Hippocampal formation (tissue), 2 donors: ENCODE measurements at places on chromosomes 4 and X.

DNA sequence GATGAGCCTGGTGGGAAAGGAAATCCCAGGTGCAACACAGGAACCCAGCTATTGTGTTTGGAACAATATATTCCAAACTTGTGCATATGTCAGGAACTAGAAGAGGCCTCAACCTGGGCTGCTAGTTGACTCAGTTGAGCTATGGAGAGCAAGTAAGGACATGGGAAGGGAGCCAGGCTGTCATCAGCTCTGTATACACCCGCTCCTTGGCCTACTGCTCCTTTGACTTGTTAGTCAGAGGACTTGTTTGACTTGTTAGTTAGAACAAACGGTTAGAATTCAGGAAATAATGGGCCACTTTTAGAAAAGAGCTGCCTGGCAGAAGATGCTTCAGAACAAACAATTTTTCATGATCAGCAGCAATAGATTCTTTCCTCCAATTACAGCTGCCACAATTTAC, 76.4 kb downstream of the CBLL2 start:
- DNase-seq, result no peak

DNA sequence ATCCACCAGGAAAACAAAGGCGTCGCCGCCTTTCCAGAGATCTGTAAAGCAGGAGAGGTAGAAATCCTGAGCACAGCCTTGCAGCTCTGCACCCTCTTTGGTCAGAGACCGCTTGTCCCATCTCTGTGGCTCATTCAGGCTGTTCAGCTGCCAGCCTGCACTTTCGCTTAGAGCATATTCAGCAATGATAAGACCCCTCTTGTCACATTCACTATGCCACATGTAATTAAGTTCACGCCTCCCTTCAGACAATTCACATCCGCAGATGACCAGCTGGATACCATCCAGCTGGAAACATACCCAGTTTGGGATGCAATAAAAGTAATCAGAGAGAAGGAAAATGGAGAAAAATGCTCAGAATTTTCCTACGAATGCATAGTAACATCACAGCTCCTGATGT, 335.4 kb downstream of the UNC5C start:
- DNase-seq, result no peak

DNA sequence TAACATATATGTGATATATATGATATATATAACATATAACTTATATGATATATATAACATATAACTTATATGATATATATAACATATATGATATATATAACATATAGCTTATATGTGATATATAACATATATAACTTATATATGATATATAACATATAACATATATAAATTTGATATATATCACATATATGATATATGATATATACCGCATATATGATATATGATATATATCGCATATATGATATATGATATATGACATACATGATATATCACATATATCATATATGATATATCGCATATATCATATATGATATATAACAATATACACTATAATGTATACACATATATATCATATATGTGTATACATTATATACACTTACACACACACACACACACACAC, 114.3 kb downstream of the ELOVL6 start:
- DNase-seq, result no peak

DNA sequence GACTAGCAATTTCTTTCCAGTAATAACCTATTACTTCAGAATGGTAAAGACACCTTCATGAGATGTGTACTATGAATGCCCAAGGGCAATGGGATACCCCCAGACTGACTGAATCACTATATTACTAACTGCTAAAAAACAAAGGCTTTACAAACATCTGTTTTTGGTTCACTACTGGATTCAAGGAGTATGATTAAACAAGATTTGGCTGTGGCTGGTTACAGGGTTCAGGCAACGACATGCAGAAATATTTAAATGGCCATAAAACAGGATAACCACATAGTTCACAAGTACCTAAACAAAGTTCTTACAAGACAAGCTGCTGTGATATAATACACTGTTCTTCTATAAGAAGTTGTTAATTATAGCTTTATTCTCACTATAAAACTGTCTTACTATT, 128.2 kb downstream of the FRYL start:
- no peak for DNase-seq

- no peak for DNase-seq
These were observed 14.8 kb upstream of the TRIM60 start for GRCh38 chr4:165016971-165017370.

- DNase-seq, result no peak
These were observed 182.4 kb upstream of the CXXC4 start for GRCh38 chr4:104677116-104677515.

GRCh38 chrX:31136144-31136611, 64.3 kb upstream of the FTHL17 start:
- DNase-seq, result no peak

DNA sequence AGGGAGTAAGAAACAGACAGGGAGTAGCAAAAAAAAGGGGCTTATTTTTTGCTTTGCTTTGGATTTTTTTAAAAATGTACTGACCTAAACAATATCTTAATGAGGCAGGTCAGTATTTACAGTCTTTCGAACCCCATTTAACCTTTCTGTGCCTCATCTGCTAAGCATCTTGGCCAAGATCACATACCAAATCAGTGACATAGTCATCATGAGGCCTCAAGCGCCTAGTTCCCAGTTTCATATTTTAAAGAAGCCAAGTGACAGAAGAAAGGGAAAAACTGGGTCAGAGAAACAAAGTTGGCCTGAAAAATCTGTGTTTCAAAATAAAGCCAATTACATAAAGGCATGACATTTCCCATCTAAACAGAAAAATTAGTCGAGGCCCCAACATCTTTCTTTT, 94.6 kb upstream of the WDR44 start:
- no peak for DNase-seq

DNA sequence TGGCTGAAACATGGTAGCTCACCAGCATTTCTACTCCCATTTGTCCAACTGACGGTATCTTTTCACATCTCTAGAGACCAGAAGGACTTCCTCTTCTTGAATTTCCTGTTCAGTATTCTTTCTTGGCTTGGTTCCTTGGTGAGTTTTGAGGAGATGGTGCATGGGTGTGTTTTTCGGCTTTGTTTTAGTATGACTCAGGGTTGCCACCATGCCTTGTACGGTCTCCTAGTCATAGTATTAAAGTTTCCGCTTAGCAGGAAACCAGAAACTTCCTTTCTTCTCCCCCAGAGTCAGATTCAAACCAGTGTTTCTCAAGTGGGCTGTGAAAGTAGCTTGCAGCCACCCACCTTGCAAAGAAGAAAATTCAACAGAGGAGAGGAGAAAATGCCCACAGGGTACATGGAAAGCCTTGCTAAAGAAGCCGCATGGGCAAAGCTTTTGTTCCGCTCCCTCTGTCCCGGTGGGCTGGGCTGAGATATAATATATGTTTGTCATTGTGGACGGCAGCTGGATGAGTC, 5.7 kb downstream of the CD99 start:
- no peak for DNase-seq

GRCh38 chr4:171765514-171765913, 47.7 kb upstream of the GALNTL6 start:
- no peak for DNase-seq

DNA sequence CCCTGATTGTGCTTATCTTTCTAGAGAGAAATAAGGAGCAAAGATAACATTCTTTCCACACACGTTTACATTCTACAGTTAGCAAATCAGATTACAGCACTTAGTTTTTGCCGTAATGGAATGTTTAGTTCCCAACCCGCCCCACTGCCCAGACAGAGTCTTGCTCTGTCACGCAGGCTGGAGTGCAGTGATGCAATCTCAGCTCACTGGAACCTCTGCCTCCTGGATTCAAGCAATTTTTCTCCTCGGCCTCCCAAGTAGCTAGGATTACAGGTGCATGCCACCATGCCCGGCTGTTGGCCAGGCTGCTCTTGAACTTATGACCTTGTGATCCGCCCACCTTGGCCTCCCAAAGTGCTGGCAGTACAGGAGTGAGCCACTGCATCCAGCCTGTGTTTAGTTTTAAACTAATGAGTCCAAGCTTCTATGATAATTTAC, 8.4 kb upstream of the PRPS1 start:
- DNase-seq, result no peak

- DNase-seq, result no peak
These were observed 1413.0 kb downstream of the PCDH7 start for GRCh38 chr4:32133141-32133540.

- DNase-seq, result no peak
These were observed 80.9 kb downstream of the CLDN34 start for GRCh38 chrX:10048076-10048475.
